ENCODE measurements at places on chromosomes 7 and 10.

GRCh38 chr10:71090801-71091200, 121.6 kb upstream of the UNC5B start:
- no peaks in the 10 kb centered on the region for H3K4me1 ChIP-seq
- peaks cover 44% of the 10 kb centered on the region for H3K27me3 ChIP-seq
- DNase-seq: peak; percentile 78
- no peak overlapping the region for H3K27ac ChIP-seq
- H3K4me3 ChIP-seq: no peak overlapping the region

DNA sequence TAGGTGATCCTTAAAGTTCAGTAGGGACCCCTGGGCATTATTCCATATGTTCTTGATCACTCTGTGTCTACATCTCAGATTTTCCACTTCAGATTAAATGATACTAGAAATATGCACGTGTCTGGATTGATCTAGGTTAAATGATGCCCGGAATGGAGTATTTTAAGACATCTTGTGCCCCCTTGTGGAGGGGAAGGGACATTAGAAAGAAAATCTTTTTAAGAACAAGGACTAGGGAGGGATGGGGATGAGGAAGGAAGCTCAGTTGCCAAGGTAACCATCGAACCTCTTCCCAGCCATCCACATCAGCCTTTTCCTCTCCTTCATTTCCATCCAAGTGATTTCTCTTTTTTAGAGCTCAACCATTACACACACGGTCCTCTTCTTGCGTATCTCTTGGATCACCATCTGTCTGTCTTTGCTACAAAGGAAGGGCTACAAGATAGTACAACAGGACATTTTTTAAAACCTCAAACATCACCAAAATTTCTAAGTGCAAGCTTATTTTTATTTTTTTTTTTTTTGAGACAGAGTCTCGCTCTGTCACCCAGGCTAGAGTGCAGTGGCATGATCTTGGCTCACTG, 40.5 kb downstream of the PRSS2 start:
- no peaks in the 10 kb centered on the region for H3K36me3 ChIP-seq
- H3K27me3 ChIP-seq: peaks cover 46% of the 10 kb centered on the region
- no peak overlapping the region for H3K4me3 ChIP-seq
- no peak overlapping the region for H3K27ac ChIP-seq
- DNase-seq: no peak

DNA sequence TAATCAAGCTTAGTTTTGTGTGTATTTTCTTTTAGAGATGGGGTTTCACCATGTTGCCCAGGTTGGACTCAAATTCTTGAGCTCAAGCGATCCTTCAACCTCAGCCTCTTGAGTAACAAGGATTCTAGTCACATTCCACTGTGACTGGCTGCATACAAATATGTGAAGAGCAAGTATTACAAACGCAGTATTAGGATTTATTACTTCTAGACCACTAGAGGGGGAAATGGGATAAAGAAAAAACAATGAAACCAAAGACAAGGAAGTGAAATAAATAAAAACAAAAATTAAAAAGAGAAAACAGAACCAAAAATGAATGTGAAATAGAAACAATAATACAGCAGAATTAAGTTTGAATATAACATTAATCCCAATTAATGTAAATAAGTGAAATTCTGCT, 308.7 kb downstream of the ANKRD30A start:
- no peak for DNase-seq
- H3K27me3 ChIP-seq: no peaks in the 10 kb centered on the region
- H3K27ac ChIP-seq: no peak overlapping the region
- no peak overlapping the region for H3K4me3 ChIP-seq

- no peak for DNase-seq
- no peak overlapping the region for H3K27ac ChIP-seq
- no peaks in the 10 kb centered on the region for H3K27me3 ChIP-seq
- peaks cover 4% of the 10 kb centered on the region for H3K4me1 ChIP-seq
- H3K36me3 ChIP-seq: no peaks in the 10 kb centered on the region
Observed at GRCh38 chr7:107103369-107103768, 58.9 kb downstream of the PRKAR2B start.

DNA sequence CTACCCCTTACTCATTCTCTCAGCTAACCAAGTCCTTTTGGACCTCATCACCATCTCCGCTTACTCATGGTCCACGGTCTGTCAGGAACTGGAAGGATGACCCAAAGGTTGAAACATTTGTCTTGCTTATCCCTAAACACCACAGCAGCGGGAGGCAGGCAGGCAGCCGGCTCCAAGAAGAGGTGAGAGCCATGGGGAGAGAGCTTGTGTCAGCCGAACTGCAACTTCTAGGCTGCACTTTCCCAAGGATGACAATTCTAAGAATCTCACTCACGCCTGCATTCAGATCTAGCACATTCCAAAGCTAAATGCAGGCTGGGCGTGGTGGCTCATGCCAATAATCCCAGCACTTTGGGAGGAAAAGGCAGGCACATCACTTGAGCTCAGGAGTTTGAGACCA, 86.0 kb downstream of the SPDYE5 start:
- no peak overlapping the region for H3K27ac ChIP-seq
- DNase-seq: no peak
- H3K27me3 ChIP-seq: no peaks in the 10 kb centered on the region
- H3K4me1 ChIP-seq: peaks cover 5% of the 10 kb centered on the region
- H3K36me3 ChIP-seq: peaks cover 45% of the 10 kb centered on the region
- no peak overlapping the region for H3K4me3 ChIP-seq

All from osteocyte (in vitro differentiated cells).